ENCODE measurements at places on chromosomes 4 and X.

GRCh38 chrX:8204169-8204935 lies 33.3 kb upstream of the VCX2 start:
- DNase-seq, result no peak

- no peak for DNase-seq
Measured at GRCh38 chr4:74456056-74456744, 11.3 kb downstream of the AREG start.

DNA sequence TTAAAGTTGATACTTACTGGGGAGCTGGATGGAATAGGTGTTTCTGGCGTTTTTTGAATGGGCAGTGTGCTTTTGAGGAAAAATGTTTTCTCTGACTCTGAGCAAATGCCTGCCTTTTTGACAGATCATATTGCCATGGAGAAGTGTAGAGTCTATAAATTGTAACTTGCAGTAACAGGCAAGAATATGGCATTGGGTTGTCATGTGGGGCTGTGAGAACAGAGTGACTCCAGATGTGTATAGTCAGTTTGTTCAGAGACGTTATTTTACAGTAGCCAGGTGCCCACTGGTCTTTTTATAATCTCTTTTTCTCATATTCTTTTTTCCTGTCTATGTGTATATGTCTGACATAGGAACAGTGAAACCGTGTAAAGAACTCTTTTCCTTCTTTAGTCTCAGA lies 40.8 kb downstream of the RAPGEF2 start:
- DNase-seq, result no peak

DNA sequence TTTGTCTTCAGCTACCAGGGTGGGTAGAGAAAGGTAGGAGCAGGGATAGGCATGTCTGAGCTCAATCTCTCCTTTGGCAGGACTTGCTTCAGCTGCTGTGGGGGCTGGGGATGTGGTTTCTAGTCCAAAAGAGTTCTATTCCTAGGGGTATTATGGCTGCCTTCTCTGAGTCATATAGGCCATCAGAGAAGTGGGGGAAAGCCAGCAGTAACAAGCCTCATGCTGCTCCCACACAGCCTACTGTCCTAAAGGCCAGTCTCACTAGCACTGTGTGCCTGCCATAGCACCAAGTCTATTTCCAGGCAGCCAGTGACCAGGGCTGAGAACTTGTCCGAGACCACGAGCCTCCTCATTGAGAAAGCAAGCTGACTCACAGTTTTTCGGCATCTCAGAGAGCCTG lies 270.6 kb downstream of the DCAF12L2 start:
- no peak for DNase-seq

GRCh38 chr4:123381996-123382395 lies 14.6 kb upstream of the SPRY1 start:
- no peak for DNase-seq

DNA sequence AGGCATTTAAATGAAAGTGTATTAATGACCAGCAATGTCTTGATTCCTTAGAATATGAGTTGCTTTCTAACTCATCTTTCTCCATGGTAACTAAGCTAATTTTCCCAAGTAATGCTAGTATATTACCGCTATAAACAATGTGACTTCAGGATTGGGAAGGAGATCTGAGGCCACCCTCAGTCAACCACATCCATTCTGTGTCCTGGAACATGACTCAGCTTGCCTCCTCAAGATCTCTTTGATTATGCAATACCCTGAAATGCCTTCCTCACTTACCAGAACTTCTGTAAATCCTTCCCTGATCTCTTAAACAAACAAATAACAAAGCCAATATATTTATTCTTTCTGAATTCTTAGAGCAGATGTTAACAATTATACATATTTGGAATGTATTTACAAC lies 1495.5 kb downstream of the PCDH18 start:
- DNase-seq, result no peak

DNA sequence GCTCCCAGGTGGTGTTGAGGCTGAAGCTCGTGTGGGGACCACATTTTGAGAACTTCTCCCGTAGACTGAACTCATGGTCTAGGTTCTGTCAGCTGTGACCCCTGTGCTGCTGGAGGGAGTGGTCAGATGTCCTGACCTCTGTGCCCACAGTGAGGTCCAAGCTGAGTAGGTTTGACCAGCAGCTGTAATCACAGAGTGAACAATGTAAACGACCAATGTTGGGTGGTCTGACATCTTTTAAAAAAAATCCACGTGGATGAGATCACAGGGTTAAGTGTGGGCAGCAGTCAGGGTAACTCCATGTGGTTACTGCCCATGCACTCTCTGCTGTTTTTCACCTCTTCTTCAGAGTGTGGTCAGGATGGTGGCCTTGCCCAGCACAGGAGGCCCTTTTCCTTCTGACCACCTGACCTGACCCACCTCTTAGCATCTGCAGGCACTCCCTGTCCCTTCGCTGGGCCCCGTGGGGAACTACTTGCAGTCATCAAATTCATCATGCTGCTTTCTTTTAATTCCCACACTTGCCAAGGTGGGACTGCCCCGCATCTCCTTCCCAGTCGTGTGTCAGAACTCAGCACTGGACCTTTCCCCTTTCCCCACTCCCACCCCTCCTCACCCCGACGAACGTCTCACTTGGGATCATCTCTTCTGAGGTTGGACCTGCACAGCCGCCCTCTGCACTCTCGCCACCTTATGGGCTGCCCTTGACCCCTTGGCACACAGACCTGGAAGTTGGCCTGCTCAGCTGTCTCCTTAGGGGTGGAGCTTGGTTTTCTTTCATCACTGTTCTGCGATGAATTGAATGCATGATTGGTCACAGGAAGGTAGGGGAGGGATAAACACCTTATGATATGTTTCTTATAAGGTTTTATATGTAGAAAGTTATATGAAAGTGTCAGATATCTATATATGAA lies 120.1 kb downstream of the PTTG2 start:
- DNase-seq, result no peak

- no peak for DNase-seq
Measured at GRCh38 chrX:129783291-129783713, 3.6 kb downstream of the SASH3 start.

GRCh38 chr4:48375651-48376304 lies 34.4 kb downstream of the SLAIN2 start:
- DNase-seq, result no peak

- DNase-seq, result no peak
Measured at GRCh38 chrX:113644426-113644825, 803.8 kb upstream of the AMOT start.

- no peak for DNase-seq
Measured at GRCh38 chr4:118171381-118171780, 137.1 kb downstream of the NDST3 start.

DNA sequence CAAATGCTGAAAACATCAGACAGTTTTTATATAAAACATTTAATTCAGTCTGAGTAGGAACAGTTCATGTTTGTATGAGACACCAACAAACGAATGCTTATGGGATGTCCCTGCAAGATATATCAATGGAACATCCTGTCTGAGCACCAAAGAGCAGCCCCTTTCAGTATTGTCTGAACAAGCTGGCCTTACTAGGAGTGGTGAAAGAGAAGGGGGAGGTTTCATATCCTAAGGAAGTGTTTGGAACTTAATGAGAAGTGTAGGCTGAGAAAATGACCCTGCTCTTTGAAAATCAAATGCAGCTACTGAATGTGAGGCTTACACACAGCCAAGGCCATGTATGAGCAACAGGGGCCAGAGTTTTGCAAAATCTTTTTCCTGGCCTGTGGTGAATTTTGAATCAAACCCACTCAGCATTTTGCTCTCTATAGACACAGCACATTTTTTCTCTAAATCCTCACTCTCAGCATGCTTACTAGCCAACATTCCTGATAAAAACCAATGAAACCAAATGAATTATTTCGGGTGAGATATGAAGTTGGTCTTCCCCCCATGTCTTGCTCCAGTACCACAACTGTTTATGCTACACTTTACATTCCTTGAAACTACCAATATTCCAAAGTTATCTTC lies 119.4 kb downstream of the LUZP4 start:
- no peak for DNase-seq

GRCh38 chr4:6383009-6383404 lies 89.4 kb downstream of the PPP2R2C start:
- DNase-seq, result no peak

DNA sequence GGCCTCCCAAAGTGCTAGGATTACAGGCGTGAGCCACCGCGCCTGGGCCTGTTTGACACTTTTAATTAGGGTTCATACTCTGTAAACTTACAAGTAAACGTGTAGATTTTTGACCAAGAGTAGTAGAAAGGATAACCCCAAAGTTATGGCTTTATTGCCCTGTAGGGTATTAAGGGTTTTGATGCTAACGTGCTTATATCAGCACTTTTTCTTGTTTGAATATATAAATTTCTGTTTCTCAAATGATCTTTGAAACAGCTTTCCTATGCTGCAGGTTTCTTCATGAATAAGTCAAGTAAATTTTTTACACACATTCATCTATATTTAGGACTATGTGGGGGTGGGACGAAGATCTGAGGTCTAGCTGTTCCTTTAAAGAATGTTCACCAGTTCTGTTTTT lies 29.3 kb upstream of the REPS2 start:
- no peak for DNase-seq

DNA sequence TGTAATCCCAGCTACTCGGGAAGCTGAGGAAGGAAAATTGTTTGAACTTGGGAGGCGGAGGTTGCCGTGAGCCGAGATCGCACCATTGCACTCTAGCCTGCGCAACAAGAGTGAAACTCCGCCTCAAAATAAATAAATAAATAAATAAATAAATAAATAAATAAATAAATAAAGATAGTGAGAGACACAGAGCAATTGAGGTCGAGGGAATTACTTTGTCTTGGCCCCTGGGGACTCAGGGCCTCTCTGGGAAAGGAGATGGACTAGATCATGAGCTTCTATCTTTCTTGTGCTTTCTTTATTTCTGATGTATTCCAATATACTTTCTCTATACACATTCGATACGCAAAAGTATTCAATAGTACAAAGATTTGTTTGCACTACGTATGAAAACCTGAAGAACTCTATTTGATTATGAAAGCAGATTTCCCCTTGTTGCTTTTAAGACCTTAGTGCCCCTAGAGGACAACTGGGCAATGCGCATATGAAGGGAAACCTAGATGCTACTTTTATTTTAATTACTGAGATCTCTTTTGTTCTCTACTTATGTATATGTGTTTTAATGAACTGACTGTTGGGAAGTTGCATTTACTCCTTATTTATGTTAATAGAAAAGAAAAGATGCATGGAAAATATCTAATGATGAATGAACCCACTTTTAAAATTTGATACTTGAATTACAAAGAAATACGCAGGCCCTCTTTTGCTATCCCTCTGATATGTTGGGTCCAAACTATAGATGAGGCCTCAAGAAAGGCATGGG lies 12.8 kb upstream of the ELOVL6 start:
- DNase-seq, result no peak

DNA sequence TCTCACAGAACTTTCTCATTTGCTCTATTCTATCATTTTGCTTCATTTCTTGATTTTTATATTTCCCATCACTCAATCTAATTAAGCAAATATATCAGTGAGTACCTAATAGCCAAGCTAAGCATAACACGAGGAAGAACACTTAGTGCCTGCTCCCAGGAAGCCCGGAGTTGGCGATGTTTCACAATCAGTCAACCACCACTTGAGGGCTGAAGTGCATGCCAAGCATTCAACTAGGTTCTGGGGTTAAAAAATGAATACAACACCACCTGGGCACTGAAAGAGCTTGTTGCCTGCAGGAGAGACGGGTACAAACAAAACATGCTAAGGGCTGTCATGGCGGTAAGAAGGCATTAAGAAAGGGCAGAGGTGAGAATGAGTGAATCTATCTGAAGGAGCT lies 47.5 kb downstream of the UCHL1 start:
- no peak for DNase-seq

DNA sequence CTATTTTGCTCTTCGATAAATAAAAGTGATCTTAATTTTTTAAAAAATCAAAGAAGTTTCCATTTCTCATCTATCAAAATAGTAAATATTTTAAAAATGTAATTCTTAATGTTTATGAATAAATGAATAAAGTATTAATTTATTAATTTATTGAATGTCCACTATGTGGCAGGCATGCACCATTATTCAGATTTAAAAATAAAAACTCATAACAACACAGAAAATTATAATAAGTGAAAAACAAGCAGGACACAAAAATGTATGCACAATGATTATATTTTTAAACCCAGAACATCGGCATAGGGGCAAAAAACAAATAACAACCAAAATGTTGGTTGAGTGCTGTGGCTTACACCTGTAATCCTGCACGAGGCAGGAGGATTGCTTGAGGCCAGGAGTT lies 5.3 kb upstream of the PYURF start:
- no peak for DNase-seq

DNA sequence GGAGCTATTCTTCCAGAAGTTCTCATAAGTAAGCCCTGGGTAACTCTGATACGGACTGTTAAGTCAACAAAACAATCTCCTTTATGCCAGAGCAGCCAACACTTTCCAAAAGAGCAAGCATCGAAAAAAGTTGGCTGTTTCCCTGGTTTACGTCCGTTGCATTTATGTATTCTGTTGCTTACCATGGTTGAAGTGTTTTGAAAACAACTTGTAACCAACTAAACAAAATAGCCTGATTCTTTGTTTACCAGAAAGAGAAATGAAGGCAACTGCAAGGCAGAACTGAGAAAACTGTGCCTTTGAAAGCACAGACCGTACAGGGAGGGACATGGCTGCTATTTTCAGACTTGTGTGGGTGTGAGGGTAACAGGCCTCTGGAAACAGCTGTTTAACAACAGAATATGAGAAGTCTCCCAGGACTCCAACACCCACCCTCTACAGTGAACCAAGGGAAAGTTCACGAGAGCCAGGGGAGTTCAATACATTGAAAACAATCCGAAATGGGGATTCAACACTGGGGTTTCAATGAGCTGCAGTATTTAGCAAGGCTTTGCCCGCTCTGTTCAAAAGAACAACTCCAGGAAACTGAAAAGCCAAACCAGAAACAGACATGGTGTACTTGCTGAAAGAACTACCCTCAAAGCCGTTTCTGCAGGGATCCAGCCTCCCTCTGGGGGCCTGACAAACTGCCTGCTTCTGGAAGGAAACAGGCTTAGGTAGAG lies 95.8 kb upstream of the EGFL6 start:
- no peak for DNase-seq

GRCh38 chrX:38654302-38654701 lies 93.0 kb downstream of the TSPAN7 start:
- peak; percentile 12 for DNase-seq

DNA sequence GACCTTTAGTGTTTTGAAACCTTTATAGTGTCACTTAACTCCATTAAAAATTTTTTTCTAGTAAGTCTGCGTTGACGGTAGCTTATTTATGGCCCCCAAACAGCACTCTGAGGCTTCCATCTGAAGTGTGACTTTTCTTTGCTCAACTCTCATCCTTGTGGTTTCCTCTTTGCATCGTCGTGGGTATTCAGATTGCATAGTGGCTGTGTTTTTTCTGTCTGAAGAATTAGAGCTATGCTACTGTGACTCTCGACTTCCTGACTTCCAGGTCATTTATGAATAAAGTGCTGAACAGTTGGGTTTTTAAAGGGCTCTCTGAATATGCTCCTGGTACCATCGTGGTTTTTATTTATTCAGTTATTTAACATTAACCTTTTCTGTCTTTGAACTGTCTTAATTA lies 44.9 kb downstream of the JADE1 start:
- no peak for DNase-seq

DNA sequence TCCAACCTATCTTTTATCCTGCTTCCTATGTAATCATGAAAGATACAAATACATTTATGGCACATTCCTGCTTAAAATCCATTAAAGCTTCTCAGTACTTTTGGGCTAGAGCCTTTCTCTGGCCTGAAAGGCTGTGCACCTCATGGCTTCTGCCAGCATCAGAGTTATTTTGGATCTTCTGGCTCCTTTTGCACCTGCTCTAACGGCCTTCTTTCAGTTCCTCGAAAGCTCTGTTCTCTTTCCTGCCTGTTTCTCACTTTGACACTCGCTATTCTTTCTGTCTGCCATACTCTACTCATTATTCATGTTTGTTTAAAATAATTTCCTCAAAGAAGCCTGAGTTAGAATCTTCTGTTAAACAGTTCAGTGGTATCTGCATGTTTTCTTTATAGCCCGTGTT lies 86.0 kb downstream of the LRP2BP start:
- no peak for DNase-seq

Data from NCI-H1694 (cell line).